ENCODE measurements at places on chromosomes 4 and X.

DNA sequence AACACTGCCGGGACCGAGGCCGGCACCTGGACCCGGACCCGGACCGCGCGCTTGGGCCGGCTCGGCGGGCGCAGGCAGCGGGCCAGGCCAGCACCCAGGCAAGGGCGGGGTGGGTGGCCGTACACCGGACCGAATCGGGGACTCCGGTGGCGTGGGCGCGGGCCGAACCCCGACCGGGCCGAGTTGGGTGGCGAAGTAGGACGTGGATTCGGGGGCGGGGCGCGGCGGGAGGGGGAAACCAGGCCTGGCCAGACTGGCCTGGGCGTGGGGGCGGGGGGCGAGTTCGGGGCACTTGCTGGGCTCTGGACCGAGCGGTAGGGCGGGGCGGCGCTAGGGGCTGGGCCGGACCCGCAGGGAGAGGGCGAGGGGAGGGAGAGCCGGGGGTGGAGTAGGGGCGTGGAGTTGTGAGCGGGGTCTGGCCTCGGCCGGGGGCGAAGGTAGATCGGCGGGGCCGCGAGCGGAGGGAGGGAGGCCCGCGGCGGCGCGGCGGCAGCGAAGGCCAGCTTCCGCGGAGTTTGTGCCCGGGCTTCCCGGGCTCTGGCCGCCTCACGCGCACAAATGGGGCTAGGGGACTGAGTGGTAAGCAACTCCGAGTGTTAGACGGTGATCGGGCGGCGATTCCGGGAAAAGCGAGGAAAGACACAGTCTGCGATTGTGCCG, 1.8 kb upstream of the BCORL1 start:
- peak; percentile 42 for DNase-seq

GRCh38 chr4:128649575-128650205, 159.8 kb upstream of the JADE1 start:
- no peak for DNase-seq

- no peak for DNase-seq
Observed at GRCh38 chrX:100379388-100379986, 30.6 kb downstream of the PCDH19 start.

DNA sequence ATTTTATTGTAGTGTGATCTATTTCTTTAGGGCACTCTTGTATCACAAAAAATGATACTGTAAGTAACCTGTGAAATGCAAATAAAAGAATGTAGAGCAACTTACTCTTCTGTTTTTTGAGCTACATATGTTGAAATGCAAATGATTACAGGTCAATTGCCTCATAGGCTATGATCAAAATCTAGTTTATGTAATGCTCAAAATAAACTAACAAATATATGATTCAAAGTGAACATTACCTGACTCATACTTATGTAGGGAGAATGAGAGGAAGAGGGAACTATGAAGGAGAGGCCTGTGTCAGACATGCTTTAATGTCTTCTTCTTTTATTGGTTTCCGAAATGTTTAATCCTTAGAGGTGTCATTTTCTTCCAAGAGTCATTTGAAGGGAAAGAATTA, 5.0 kb upstream of the RPS6KA3 start:
- no peak for DNase-seq

GRCh38 chr4:189374176-189374575, 566.5 kb upstream of the FRG1 start:
- no peak for DNase-seq

DNA sequence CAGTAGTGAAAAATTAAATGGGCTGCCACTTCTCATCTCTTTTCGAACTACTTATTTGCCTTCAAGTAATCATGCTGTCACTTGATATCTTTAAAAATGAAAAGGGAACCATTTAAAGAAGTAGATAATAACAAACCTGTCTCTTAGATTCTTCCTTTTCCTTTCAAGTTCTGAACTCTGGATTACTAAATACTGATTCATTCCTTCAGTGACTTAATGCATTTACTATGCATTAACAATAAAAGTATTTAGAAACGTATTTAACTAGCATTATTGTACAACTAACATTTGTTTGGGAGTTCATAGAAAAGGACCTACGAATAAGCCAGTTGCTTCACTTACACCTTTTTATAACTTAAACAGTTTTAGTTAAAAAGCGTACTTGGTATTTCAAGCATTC, 61.1 kb upstream of the RAB33B start:
- no peak for DNase-seq

GRCh38 chr4:175559126-175559525, 252.9 kb downstream of the GPM6A start:
- DNase-seq, result no peak

DNA sequence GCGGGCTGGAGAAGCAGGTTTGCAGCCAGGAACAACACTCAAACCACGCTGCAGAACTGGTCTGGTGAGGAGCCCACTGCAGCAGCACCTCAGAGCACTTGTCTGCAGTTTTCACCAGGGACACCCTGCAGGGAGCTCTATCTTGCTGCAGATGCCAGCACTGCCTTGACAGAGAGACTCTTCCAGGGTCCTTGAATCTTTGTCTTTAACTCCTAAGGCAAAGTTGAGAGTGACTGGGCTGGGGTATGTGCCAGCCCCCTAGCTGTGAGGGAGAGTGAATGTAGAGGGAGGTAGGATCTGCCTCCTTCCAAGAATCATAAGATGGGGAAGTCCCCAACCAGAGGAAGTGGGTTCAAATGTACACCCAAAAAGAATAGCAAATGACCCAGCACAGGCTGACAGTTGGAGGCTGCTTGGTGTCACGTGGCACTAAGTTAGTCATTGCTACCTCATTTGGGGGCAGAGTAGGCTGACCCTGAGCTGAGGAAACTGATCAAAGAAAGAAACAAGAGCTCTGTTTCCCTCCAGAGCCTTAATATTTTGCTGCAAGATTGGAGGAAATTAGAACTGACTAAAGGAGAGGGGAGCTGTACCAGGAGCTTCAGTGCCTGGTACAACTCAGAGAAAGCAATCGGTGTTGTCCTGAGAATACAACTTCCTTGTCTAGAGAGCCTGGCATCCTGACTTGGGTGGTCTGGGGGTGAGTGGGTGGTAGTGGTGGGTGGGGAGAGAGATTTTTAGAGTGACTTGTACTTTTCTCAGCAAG, 28.2 kb upstream of the HUWE1 start:
- DNase-seq, result no peak

GRCh38 chr4:52612341-52612740, 46.8 kb downstream of the USP46 start:
- DNase-seq, result no peak

DNA sequence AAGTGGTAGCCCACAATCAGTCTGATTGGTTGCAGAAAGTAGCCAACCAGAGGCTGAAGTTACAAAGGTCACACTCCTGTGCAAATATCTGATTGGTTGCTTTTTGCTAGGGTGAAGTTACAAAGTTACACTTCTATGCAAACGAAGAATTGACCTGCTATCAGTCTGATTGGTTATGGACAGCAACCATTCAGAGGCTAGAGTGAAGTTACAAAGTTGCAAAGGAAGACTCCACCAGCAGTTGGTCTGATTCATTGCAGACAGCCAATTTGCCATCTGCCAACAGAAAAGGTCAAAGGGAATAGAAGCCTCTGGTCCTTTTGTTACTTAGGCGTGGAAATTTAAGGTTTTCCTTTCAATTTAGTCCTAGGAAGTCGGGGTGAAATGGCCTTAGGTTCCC, 377.7 kb downstream of the PRDM5 start:
- no peak for DNase-seq

GRCh38 chr4:110270492-110271197, 72.2 kb upstream of the ELOVL6 start:
- no peak for DNase-seq

GRCh38 chrX:142238536-142238935, 33.4 kb upstream of the MAGEC2 start:
- no peak for DNase-seq

DNA sequence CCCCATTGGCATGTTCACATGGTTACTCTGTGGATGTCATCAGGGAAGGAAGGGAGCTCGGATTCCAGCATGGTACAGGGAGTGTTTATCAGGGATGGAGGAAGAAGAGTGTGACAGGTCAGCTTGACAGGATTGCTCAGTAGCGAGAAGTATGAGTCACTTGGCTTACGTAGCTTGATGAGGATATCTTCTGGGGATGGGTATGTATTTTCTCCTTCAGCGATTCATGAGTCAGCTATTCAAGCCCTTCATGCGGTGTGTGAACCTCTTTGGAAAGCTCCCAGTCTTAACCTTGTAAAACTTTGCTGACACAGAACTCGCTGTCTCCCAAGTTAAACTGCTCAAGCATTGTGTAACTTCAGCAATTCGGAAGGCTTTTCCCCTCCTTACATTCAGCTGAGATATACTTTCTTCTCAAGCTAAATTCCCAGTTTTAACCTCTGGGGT, 275.4 kb downstream of the ARHGAP10 start:
- no peak for DNase-seq

DNA sequence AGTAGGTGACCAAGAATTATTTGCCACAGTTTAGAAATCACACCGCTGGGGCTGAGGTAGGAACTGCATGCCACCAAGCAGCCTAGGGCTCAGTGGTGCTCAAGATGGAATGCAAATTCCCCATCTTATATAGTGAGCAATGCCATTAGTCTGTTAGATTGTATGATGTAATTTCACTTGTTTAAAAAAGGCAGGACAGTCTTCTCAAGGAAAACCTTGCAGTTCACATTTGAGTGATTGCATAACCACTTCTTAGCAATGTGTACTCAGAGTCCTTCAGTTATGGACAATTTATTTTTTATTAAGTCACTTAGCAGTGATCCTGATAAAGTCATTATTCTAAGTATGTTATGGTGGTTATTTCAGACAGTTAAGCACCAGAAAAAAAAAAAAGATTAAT, 142.9 kb upstream of the SFRP2 start:
- no peak for DNase-seq

DNA sequence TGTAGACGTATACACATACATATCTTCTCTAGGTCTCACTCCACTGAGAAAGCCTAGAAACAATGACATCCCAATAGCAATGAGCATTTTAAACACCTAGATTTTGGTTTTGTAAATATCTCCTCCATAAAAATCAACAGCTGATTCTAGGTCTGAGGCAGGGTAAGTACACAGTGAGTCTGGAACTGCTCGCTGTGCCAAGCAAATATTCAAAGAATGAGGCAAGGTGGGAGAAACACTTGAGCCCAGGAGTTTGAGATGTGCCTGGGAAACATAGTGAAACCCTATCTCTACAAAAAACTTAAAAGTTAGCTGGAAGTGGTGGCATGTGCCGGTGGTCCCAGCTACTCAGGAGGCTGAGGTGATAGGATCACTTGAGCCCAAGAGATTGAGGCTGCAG, 22.2 kb downstream of the ABCG2 start:
- DNase-seq, result no peak

DNA sequence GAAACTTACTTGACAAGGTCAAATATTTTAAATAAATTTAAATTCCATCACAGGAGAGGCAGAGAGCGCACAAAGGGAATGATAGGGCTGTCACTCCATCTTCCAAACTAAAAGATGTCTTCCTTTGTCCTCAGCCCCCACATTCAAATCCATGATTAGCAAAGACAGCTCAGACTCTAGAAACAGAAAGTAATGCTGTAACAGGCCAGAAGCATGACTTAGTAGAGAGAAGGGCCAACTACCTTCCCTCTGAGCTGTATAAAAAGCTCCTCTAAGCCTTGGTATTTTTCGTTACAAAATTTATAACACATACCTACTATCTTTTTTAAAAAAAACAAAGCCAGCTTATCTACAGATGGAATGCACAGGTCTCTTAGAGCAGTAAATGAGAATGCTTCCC, 207.4 kb downstream of the MAPK10 start:
- no peak for DNase-seq

- no peak for DNase-seq
Observed at GRCh38 chrX:127313635-127314034, 494.1 kb downstream of the PRR32 start.

GRCh38 chr4:138446456-138446855, 204.3 kb upstream of the SLC7A11 start:
- DNase-seq, result no peak

- no peak for DNase-seq
Observed at GRCh38 chr4:6573551-6573950, 1.4 kb upstream of the MAN2B2 start.

- no peak for DNase-seq
Observed at GRCh38 chr4:11894977-11895376, 466.3 kb upstream of the HS3ST1 start.

GRCh38 chr4:187849556-187850225, 145.9 kb upstream of the ZFP42 start:
- DNase-seq, result no peak

GRCh38 chr4:89820010-89820409, 17.0 kb downstream of the SNCA start:
- DNase-seq, result no peak

GRCh38 chrX:37776283-37776986, 3.4 kb upstream of the CYBB start:
- no peak for DNase-seq
